H4 (cell line): ENCODE measurements at places on chromosomes 6 and 20. TPM values are rescaled to one million over a fixed set of nuclear protein-coding genes. Genes with fewer than 3 reads are reported as not detected.

ADGRF1 gene
- total RNA-seq: 0.17 TPM in 1 of 2 replicates, not detected in the other

GRCh38 chr6:132205946-132206345 lies 195.3 kb downstream of the MOXD1 start:
- DNase-seq: no peak

- DNase-seq: no peak
Measured at GRCh38 chr6:106370639-106371038, 10.1 kb downstream of the CRYBG1 start.

- no peak for DNase-seq
Measured at GRCh38 chr6:34529665-34530327, 26.3 kb downstream of the SPDEF start.

CLVS2 gene
- total RNA-seq: 0.04 TPM in 1 of 2 replicates, not detected in the other

PPP1R14C gene
- total RNA-seq: not detected in 2 replicates

GRCh38 chr20:2084703-2085102 lies 16.9 kb upstream of the STK35 start:
- DNase-seq: no peak

- no peak for DNase-seq
Measured at GRCh38 chr6:5162355-5162754, 77.2 kb downstream of the PPP1R3G start.

GRCh38 chr6:133241086-133241900 lies at the start of gene EYA4:
Gene EYA4 (plus strand): TSS chr6:133241357. CDS start chr6:133274781, 33,424 bp downstream.
- DNase-seq: peak; percentile 48

DNA sequence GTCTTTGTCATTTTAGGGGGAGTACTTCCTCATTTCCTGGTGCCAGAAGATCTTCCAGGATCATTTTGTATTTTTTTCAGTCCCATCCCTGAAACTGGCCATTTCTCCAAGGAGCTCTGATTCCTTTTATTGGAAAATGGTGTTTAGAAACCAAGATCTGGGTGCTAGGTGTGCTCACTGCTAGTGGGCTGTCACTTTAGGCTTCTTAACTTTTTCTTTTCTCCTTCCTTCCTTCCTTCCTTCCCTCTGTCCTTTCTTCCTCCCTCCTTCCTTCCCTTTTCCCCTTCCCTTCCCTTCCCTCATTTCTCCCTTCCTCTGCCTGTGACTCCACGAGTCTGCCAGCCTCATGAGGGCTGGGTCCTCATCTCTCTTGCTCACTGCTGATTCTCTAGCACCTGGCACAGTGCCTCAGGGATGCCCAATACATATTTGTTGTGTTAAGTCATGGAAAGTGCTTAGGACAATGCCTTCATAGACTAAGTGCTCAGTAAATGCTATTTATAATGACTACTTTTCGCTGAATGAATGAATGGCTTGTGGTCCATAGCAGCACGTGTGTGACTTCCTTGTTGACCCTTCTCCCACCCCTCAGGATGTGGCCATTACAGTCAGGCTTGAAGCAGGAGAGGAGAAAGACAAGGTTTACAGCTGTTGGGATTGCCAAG lies 36.9 kb downstream of the APCDD1L start:
- DNase-seq: no peak

- DNase-seq: peak; percentile 17
Measured at GRCh38 chr6:119350952-119351372, 1.4 kb upstream of the MAN1A1 start.

APOM gene
- total RNA-seq: 0.91 and 1.1 TPM in 2 replicates

DNA sequence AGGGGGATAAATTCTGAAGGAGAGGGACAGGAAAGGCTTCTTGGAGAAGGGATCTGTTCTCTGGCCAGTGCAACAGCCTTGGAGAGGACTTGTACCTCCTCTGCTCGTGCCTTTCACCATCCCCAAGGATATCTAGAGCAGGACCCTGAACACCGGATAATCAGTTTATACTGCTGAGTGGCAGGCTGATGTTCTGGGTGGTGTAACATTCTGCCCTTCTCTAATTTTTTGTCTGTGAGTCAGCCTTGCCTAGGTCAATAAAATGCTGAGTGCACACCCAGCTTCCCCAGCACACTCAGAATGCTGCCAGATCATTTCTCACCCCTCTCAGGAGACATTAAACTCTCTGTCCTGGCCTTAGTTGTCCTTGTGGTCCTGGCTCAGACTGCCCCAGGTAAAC lies at the start of gene DEFB115:
Gene DEFB115 (plus strand): TSS at position 301 of the 400 bp plus-strand sequence. CDS start 0 bp downstream, at position 301.
- no peak for DNase-seq

KCNK17 gene
- total RNA-seq: not detected in 2 replicates

GRCh38 chr6:4533576-4533975 lies 242.6 kb upstream of the CDYL start:
- DNase-seq: no peak

- no peak for DNase-seq
Measured at GRCh38 chr6:138416206-138416605, 12.2 kb downstream of the HEBP2 start.

DNA sequence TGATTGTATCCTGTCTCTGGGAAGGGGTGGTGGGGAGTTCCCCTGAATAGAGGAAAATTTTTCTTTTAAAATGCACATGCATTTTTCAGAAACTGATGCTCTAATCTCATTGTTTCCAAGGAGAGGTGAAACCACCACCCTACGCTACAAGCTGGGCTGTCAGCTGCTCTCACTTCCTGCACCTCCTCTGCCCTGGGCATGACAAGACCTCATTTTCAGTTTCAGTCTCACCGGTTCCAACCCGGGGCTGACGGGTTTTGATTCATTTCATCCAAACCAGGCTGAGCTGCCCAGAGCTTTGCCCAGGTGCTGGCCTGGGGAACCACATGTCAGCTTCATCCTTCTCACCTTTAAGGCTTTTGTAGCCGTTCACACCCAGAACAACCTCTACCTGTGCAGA lies 99.7 kb downstream of the EYA2 start:
- DNase-seq: no peak

DNA sequence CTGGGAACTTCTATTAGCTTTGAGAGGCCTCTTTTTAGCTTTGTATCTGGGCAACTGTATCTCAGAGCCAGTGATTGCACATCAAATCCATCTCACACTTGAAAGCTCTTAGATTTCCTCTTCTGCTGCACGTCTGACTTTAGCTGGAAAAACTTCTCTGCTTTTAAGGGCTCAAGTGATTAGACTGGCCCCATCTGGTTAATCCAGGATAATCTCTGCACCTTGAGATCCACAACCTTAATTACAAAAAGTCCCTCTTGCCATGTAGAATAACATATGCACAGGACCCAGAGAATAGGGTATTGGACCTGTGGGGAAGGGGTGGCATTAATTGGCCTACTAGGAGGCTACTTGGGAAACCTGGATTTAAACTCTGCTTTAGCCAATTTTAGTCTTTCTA lies 24.2 kb downstream of the KLHL31 start:
- no peak for DNase-seq

SGK2 gene
- 0.23 TPM in 1 of 2 replicates, not detected in the other for total RNA-seq

GRCh38 chr6:69980624-69981023 lies 114.3 kb downstream of the COL19A1 start:
- no peak for DNase-seq

PROKR2 gene
- not detected in 2 replicates for total RNA-seq

PRSS35 gene
- not detected in 2 replicates for total RNA-seq

C20orf144 gene
- not detected in 2 replicates for total RNA-seq

DNA sequence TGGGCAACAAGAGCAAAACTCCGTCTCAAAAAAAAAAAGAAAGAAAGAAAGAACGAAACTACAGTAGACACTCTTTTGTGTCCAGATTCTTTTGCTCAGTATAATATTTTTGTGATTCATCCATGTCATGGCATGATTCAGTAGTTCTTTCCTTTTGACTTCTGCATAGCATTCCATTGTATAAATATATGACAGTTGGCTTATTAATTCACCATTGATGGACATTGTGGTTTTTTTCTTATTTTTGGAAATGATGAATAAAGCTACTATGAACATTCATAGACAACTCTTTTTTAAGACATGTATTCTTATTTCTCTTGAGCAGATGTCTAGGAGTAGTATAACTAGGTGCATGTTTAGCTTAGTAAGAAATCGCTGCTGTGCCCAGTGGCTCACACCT lies 10.3 kb upstream of the IER3 start:
- DNase-seq: no peak

COL12A1 gene
- total RNA-seq: 247 and 272 TPM in 2 replicates

DNA sequence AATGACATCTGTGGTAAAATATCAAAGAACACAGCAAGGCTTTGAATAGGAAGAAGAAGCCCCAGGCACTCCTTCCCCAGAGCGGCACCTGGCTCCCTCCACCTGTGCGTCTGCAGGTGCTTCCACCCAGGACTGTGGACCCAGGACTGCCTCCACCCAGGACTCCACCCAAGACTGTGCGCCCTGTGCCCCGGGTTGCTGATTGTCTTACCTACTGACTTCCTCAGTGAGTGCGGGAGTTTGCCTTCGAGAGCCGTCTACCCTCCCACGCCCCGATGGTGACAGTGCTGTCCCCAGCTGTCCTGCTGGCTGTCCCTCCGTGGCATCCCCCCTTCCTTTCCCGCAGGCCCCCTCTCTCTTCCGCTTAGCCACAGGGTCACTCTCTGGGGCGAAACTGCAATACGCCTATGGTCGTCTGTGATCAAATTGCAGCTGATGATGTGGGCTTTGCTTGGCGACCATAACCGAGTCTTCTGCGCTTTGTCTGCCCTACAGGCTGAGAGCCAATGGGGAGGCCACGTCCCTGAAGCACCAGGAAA lies 52.1 kb downstream of the IRF4 start:
- no peak for DNase-seq

DNA sequence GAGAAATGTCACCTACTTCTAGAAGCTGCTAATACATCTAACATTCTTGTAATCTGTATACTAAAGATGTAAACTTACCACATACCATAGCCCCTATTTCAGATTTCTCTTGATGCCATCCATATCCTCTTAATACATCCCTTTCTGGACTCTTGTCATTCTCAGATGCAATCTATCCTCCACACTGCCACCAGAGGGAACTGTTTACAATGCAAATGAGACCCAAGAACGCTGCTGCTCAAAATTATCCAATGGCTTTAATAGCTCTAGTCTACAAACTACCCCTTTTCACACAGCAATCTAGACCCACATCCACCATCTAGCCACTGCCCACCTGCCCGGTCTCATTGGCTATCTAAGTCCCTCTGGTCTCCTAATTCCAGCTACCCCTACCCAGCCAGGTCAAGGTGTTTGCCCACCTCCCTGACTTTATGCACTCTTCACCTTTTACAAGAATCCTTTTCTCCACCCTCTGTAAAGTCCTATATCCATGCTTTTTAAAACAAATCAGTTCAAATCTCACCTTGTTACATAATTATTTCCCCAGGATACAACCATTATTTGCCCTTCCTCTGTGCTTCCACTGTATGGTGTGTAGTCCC lies 14.8 kb downstream of the FAXC start:
- DNase-seq: peak; percentile 37

DNA sequence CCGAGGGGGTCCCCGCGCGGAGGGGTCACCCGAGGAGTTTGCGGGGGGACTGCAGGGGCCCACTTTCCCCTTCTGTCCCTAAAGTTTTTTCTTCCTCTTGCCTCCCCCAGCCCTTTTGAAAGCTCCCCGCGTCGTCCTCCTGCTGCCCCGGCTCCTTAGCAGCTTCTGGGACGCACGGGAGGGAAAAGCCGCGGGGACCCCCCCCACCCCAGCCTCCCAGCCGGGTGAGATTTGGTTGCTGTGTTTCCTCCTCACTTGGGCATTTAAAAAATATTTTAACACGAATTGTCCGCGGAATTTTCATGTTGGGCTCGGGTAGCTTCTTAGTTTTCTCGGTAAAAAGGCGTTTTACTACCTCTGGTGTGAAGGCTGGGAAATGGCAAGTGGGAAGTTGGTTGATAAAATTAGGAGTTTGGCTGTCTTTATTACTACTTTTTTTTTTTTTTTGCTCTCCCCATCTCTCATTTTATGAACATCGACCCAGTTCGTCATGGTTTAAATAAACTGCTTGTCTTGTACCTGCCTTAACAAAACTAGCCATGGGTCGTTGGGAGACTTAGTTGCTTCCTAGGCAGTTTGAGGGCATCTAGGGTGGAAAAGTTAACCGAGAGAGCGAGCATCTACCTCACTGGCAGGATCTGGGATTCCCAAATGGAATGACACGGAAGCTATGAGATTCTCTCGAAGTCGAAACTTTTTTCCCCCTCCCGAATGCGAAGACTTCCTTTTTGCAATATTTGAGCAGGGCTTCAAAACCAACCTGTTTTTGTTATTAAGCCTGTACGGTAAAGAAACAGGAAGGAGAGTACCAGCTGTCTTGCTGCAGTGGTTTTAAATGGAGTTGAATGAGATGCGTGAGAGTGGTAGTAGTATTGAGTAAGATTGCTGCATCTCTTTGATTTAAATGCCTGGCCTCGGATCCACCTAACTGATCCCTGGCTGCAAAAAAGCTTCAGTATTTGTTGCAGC lies 868 bp downstream of the NCOA3 start:
- peak; percentile 35 for DNase-seq

GRCh38 chr20:51906679-51907078 lies 104.4 kb upstream of the SALL4 start:
- no peak for DNase-seq

- no peak for DNase-seq
Measured at GRCh38 chr6:170086639-170087420, 204.0 kb downstream of the DLL1 start.

NRN1 gene
- total RNA-seq: 34.1 and 37.3 TPM in 2 replicates

DNA sequence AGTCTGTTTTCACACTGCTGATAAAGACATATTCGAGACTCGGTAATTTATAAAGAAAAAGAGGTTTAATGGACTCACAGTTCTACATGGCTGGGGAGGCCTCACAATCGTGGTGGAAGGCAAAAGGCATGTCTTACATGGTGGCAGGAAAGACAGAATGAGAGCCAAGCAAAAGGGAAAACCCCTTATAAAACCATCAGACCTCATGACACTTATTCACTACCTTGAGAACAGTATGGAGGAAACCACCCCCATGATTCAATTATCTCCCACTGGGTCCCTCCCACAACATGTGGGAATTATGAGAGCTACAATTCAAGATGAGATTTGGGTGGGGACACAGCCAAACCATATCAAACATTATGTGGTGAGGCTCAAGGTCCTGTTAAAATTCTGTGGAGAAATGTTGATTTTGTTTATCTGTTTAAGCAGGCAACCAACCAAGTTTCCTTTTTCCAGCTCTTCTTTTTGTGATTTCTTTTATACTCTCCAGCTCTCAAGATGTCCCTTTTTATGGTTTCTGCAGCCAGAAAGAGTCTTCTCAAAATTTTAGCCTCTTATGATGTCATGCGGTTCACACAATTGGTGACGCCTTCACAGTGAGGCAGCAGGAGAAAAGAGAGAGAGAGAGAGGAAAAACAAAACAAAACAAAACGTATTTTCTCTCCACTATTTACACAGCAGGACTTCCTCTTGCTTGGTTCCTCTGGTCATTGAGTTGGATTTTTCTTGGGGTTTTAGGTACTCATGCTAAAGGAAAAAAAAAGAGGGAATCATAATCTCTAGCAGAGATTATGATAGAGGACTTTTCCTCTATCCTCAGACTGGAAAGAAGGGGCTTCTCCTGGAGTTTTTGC lies 18.0 kb downstream of the AIG1 start:
- no peak for DNase-seq

- no peak for DNase-seq
Measured at GRCh38 chr6:51494342-51494741, 593.1 kb downstream of the PKHD1 start.

- DNase-seq: no peak
Measured at GRCh38 chr6:120077489-120077888, 727.9 kb upstream of the MAN1A1 start.

- no peak for DNase-seq
Measured at GRCh38 chr20:6976106-6976900, 208.8 kb downstream of the BMP2 start.

- no peak for DNase-seq
Measured at GRCh38 chr20:33840160-33840559, 29.0 kb downstream of the CHMP4B start.

- DNase-seq: no peak
Measured at GRCh38 chr6:2636672-2637071, 114.0 kb downstream of the MYLK4 start.

SIRPB2 gene
- total RNA-seq: not detected in 2 replicates

GRCh38 chr20:38764567-38765318 lies 16.5 kb downstream of the ACTR5 start:
- DNase-seq: peak; percentile 61
